ENCODE measurements at places on chromosomes 4 and X.
A peak's percentile ranks its signal among the peaks of the same experiment; 100 is the strongest.

DNA sequence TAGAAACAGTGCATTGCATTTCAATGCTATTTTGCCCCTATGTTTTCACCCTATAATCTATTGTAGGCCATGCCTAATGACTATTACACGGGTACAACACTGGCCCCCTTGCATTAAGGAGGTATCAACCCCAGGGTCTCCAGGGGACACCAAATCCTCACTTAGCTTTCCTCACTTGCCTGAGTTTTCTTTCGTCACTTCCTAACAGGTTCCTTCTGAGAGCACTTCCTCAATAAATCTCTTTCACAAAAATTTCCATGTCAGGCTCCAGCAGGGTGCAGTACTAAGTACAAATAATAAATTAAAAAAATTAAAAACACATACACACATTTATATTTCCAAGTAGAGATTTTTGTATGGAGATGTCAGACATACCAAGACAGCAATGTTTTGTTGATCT is 165.0 kb downstream of the RBM46 start:
- no peak for DNase-seq

DNA sequence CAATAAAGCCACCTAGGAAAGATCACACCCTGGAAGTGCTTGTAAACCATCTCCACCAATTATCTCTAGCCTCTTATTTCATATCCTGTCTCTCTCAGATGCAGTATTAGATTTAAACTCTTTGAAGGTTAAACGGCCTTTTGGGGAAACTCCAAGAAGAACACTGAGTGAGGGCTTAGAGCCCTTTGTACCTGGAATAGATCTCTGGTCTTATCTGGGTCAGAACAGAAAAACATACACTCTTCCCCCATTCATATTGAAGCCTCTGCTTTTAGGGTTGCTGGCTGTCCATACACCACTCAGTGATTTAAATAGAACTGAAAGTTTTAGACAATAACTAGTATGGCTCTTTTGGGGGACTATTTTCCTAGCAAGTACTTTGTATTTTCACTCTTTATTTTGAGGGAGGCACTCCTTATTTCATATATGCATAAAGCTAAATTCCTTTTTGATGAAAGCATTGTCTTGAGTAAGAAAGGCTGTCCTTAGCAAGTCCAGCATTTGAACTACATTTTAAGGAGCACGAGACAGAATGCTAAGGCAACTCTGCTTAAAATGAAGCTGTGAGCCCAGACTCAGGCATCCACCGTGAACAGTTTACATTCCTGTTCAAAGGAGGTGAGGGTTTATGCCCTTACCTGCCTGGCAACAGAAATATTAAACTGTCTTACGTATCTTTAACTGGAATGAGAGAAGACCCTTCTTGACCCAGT is 17.4 kb downstream of the YY2 start:
- DNase-seq: no peak

- no peak for DNase-seq
These were observed 27.5 kb upstream of the DCTD start for GRCh38 chr4:182944484-182945213.

GRCh38 chr4:4631150-4631549 is 89.3 kb upstream of the STX18 start:
- no peak for DNase-seq

GRCh38 chr4:145804116-145804515 is 124.2 kb downstream of the C4orf51 start:
- no peak for DNase-seq

DNA sequence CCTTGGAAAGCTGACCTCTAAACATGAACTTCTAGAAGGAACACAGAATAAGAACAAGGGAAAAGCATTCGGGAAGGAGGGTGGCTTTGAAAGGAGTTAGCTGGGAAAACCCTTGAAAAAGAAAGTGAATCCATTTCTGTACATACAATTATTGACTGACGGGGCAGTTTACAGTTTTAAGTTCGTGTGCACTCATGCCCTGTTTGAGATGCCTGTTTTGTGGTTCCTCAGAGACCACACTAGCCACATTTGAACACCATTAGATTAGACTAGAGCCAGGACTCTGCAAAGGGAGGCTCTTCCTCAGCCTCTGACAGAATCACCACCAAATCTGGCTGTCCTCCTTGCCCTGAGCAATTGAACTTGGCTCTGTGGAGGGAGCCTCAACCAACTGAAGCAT is 158.3 kb downstream of the PALLD start:
- no peak for DNase-seq

DNA sequence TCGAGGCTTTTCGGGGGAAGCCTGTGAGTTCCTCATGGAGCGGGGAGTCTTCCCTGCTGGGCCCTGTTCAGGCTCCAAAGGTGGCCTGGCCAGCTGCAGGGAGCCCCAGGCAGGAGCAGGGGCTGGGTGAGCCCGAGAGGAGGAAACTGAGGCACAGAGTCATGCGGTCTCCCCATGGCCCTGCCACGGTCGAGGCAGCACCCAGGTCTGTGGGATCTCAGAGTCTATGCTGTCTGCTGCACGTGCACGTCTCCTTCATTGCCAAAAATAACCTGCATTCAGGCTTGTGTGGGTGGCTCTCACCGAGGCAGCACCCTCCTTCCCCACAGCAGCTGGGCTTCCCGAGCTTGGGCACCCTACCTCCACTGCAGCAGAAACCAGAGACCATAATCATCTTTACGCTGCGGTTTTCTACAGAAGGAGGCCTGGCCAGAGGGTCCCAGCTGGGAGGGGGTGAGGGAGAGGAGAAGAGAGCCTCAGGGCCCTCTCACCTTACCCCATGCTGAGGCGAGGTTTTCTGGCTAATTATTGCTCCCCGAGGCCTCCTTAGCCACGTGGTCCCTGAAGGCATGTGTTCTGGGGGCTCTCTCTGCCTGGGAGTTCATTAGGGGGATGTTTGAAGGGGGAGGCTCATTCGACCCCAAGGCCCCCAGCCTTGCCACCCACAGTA is 64.3 kb downstream of the CPZ start:
- peak; percentile 26 for DNase-seq

- DNase-seq: no peak
These were observed 110.1 kb upstream of the GPR101 start for GRCh38 chrX:137143864-137144263.

- no peak for DNase-seq
These were observed 518.6 kb downstream of the RPA4 start for GRCh38 chrX:97402333-97402732.

GRCh38 chrX:9867753-9868152 is 81.5 kb downstream of the SHROOM2 start:
- no peak for DNase-seq

DNA sequence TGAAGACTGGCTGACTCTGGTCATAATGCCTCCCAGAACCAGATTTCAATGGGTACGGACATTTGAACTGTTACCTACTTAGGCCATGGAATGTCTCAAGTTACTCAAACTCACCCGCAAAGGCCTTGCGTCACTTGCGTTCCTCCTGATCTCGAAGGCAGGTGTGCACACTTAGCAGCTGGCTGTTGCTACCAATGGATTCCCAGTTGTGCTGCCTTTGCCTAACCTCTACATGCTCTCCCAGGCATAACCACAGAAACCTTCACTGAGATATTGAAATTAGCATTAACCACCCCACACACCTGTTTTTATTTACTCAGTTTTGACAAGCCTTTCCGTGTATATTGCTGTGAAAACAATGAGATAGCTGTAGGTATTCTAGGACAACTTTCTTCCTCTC is 2.8 kb downstream of the ERVMER34-1 start:
- no peak for DNase-seq

DNA sequence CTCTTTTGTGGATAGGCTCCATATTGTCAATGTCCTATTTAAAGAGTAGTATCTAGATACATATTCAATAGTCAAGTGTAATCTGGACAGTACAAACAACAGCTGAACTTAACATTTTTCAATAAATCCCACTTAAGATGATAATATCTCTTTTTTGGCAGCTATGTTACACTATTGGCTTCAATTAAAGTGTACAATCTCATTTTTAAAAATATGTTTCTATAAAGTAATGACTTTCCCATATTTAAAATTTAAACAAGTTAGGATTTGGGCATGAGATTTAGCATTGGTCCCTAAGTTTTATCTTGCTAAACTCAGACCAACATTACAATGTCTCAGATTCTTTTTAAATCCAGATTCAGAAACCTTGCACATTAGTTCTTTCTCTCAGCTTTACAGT is 7.9 kb upstream of the JCHAIN start:
- DNase-seq: no peak

DNA sequence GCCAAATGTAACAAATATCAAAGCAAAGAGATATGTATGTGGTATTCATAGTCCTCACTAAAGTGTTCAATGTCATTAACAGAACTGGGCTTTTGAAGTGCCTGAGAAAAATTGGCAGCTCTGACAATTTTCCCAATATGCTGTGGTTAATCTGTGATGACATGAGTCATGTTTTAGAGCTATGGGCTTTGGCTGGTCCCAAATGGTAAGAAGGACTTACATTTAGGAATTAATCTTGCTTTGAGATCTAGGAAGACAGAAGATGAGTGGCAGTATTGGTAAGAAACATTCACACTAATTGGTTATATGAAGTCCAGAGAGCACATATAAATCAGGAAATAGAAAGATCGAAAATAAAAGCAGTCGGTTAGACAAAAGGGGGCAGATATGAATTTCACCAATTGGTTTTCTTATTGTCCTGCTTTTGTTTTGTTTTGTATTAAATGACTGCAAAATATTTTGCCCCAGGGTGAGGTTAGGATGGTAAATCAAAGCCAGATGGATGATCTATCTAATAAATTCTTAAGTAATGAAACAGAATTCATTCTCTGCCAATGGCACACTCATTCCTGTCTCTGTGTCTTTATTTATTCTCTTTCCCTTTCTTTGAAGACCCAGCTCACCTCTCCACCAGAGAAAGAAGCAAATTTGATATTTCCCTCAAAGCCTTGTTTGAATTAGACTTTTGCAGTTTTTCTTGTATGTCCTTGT is 993.1 kb downstream of the RPA4 start:
- DNase-seq: no peak

GRCh38 chrX:17464194-17464593 is 89.2 kb downstream of the NHS start:
- DNase-seq: no peak

DNA sequence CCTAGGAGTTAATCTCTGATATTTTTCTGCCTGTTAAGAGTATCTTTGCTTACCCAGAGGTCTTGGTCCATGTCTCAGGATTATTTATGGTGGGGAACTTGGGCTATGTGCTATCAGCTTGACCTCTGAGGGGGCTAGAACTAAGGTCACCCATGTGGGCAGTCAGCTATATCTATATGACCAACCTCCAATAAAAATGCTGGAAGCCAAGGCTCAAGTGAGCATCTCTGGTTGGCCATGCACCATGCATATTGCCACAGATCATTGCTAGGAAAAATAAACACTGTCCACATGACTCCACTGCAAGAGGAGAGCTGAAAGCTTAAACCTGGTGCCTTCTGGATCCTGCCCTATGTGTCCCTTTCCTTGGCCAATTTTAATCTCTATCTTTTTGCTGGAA is 196.5 kb upstream of the SLC7A11 start:
- no peak for DNase-seq

DNA sequence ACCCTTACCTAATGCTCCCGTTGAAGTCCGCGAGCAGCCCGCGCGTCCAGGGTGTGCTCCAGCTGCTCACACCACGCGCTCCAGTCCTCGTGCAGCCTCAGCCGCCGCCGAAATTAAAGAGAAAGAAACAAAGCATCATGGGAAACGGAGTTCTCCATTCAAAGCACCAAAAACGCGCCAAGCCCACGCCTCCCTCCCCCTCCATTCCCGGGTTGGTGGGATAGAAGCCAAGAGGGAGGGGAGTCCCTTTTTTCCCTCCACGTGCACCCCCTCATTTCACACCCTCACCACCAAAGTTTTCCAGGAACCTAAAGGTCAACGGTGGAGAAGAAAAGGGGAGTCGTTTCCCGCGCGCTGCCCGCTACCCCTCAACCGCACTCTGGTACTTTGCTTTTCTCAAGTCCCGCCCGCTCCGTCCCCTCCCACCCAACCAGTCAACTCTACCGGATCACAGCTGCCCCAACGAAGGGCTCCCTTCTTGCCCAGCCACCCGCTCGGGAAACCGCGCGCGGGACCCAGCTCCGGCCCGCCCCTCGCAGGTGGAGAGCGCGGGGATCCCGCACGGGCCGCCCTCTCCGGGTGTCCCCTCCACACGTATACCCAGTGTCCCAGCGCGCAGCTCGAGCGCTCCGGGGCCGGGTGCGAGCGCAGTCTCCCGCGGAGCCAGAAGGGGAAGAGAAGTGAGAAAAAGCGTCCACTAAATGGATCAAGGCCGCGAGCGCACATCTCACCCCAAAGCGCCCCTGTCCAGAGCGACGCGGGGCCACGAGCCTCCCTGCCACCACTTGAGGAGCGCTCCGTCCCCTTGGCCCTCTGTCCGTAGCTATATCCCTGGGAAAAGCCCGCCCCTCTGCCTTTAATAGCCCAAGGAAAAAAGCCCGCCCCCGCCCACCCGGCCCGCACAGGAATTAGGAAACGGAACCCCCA is 65.1 kb upstream of the CCDC160 start:
- DNase-seq: peak; percentile 66

GRCh38 chr4:125368146-125368545 is 53.4 kb downstream of the FAT4 start:
- DNase-seq: no peak

GRCh38 chr4:93313197-93313596 is 515.4 kb upstream of the ATOH1 start:
- DNase-seq: no peak

DNA sequence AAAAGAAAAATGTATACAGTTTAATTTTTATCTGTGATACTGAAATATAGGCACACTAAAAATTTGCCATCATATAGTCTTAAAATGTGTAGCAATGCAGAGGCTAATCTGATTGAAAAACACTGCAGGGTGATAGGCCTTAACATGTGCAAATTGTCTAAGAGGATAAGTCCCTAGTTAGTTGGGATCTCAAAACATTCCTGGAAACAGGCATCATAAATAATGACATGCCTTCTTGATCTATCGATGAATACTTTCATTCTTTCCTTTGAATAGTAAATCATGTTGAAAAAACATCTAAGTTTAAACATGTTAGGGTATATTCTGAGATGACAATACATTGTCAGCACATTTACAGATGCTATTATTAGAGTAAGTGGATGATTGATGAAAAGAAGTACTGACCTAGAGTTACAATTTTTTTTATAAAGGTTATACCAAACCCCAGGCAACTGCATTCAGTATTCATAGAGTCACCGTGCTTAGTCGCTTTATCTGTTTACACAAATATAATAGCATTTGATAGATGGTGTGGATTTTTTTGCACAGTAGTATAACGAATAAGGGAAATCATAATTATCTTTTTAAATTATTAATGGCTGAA is 668.2 kb upstream of the ADGRL3 start:
- no peak for DNase-seq

DNA sequence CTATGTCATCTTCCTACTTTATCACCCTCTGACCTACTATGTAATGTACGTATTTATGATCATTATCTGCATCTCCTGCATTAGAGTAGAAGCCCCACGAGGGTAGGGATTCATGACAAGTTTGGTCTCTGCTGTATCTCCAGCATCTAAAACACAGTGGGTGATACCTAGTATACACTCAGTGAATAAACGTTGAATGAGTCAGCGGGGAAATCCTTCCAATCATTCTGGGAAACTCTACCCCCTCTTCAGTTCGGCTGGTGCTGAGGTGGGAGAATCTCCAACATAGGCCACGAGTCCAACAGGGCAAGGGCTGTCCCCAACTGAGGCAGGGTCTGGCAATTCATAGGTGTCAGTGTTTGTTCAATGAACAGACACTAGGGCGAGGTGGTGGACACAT is 74.4 kb upstream of the EFNB1 start:
- no peak for DNase-seq
